Activated CD4-positive, alpha-beta T cell treated with anti-CD3 and anti-CD28 coated beads, Interleukin-2, amount 10 ng/mL, durations not matched to agents 7 days and 5 days (primary cell): ENCODE measurements at places on chromosomes 4 and X. TPM values are rescaled to one million over a fixed set of nuclear protein-coding genes. Genes with fewer than 3 reads are reported as not detected.

The ODAPH gene
- total RNA-seq: not detected

DNA sequence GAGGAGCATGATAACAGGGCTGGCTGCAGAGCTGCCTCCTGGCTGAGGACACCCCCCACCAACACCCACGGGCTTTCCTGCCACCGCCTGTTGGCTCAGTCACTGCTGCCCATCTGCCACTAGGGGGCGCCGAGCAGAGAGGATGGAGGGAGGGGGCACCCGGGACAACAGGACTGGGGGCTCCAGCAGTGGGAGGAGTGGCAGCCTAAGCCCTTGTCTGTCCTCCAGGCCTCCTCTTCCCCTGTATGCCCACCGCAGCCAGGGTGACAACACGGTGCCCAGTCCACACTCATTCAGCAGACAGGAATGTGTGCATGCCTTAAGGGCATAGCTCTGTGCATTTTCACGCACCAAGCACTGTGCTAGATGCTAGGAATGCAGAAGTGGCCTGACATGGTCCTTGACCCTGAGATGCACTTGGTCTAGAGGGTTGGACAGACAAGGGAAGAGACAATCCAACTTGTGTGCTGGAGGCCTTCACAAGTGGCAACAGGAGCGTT lies 149.9 kb downstream of the AMMECR1 start:
- H3K4me3 ChIP-seq: no peak overlapping the region
- peak; percentile 39 for DNase-seq
- H3K27ac ChIP-seq: no peak overlapping the region
- H3K36me3 ChIP-seq: peaks cover 2% of the 10 kb centered on the region
- H3K4me1 ChIP-seq: no peaks in the 10 kb centered on the region
- no peaks in the 10 kb centered on the region for H3K27me3 ChIP-seq

DNA sequence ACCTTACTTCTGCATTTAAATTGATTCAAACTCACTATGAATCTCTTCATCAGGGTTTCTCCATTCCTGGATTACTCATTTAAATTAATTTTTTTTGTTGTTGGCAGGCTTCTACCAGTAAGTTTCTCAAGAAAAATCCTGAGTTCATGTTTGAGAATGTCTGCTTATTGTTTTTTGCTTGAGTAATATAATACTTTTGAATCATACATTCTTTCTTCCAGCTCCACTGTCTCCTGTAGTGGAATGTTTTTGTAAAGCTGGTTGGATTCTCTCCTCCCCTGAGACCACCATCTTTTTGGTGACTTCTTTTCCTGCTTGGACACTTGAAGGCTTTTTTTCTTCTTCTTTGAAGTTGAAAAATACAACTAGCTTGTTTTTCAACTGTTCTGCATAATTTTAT lies 4.3 kb upstream of the MID1IP1 start:
- no peak overlapping the region for H3K4me3 ChIP-seq
- H3K4me1 ChIP-seq: peaks cover 5% of the 10 kb centered on the region
- no peak for DNase-seq

DNA sequence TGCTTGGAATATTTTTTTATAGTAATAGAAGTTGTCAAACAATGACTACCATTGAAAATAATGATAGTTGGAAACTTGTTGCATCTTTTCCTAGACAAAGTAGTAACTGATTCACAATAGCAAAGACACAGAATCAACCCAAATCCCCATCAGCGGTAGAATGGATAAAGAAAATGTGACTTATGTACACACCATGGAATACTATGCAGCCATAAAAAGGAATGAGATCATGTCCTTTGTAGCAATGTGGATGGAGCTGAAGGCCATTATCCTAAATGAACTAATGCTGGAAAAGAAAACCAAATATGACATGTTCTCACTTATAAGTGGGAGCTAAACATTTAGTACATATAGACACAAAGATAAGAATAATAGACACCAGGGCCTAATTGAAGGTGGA lies 49.7 kb downstream of the ATP10D start:
- peaks cover 25% of the 10 kb centered on the region for H3K36me3 ChIP-seq
- H3K4me3 ChIP-seq: no peak overlapping the region
- peaks cover 43% of the 10 kb centered on the region for H3K4me1 ChIP-seq
- DNase-seq: no peak
- no peak overlapping the region for H3K27ac ChIP-seq

- peaks cover 15% of the 10 kb centered on the region for H3K27me3 ChIP-seq
- H3K4me1 ChIP-seq: peaks cover 7% of the 10 kb centered on the region
- no peaks in the 10 kb centered on the region for H3K36me3 ChIP-seq
- no peak overlapping the region for H3K27ac ChIP-seq
- no peak overlapping the region for H3K4me3 ChIP-seq
Measured at GRCh38 chrX:151680805-151681204, 14.5 kb upstream of the PRRG3 start.

DNA sequence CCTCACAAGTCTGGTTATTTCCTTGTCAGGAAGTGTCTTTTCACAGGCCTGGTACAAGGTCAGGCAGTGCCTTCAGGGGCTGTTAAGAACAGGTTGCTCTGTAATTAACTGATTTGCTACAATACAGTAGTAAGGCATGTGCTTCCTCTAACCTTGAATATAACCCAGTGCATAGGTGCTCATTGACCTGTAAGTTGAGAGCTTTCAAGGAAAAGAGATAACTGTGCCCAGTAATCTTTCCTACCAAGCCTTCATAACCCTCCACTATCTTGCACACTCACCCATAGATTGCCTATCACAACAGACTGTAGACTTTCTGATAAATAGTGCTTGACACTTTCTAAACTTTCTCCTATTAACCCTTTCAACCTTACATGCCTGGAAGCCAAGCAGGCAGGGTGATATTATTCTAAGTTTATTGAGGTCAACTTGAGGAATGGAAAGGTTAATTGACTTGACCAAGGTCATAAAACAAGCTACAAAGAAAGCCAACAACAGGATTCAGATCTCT lies 148.1 kb downstream of the PPARGC1A start:
- no peaks in the 10 kb centered on the region for H3K4me1 ChIP-seq
- DNase-seq: no peak
- H3K36me3 ChIP-seq: no peaks in the 10 kb centered on the region

DNA sequence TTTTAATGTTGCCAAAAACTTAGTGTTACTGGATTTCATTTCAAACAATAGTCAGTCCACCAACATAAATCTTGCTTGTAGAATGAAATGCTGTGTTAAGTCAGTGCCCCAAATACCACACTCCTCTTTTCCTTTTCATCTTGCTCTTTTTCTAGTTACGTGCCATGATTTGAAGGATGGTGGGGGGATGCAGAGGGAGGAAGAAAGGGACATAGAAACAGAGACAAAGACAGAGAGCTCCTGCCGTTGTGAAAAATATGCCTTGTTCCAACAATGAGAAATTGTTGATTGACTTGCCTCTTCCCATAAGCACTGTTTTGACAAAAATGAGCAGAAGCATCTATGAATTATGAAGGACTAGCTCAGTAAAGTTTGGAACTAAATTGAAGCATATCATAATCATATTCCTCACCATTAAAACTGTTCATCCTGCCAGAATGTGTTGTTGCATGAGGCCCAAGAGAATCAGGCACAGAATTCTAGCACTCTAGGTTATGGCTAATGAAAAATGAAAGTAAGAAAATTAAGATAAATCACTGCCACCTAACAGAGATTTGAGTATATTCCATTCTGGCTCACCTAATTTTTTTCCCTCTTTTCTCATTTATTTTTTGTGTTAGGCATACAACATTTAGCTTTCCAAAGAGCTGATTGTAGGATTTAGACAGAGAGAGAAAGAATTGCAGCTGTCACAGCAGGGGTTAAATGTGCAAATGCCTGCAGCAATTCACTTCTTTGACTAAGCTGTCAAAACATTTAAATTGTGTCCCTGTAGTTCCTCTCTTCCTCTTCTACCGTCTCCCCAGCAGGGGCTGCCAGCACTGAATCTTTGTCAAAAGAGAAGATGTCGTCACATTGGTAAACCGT lies 111.6 kb upstream of the PTPN13 start:
- peaks cover 7% of the 10 kb centered on the region for H3K4me1 ChIP-seq
- H3K36me3 ChIP-seq: no peaks in the 10 kb centered on the region
- peaks cover 10% of the 10 kb centered on the region for H3K27me3 ChIP-seq
- no peak overlapping the region for H3K27ac ChIP-seq
- no peak overlapping the region for H3K4me3 ChIP-seq

DNA sequence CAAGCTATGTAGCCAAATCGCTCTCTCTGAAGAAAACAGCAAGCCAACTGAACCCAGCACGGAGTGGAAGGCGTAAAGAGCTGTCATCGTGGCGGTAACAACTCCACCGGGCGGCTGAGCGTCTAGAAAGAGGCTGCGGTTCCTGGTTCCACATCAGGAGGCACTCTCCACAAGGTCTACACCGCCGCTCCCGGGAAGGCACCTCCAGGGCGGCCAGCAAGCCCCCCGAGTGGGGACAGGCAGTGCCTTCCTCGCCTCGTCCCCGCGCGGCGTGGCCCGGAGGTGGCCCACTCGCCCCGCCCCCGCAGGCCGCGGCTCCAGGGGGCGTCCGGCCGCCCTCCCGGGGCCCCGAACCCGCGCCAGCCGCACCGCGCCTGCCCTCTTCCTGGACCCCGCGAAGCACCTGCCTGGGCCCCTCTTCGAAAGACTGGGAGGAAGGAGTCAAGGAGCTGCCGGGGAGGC lies 755 bp downstream of the KLHL8 start:
- H3K4me3 ChIP-seq: peak overlapping the region; percentile 88
- H3K27me3 ChIP-seq: peaks cover 7% of the 10 kb centered on the region
- peak overlapping the region; percentile 94 for H3K27ac ChIP-seq
- H3K36me3 ChIP-seq: no peaks in the 10 kb centered on the region

The NMU gene
- total RNA-seq: 0.67 TPM

The PCSK1N gene
- total RNA-seq: 0.33 TPM

GRCh38 chr4:57691370-57691769 lies 581.2 kb upstream of the IGFBP7 start:
- no peak for DNase-seq
- no peaks in the 10 kb centered on the region for H3K4me1 ChIP-seq
- H3K36me3 ChIP-seq: no peaks in the 10 kb centered on the region
- no peak overlapping the region for H3K4me3 ChIP-seq
- no peaks in the 10 kb centered on the region for H3K27me3 ChIP-seq
- H3K27ac ChIP-seq: no peak overlapping the region

- peaks cover 6% of the 10 kb centered on the region for H3K27me3 ChIP-seq
- H3K36me3 ChIP-seq: peaks cover 17% of the 10 kb centered on the region
- H3K4me1 ChIP-seq: peaks cover 60% of the 10 kb centered on the region
- no peak within 1 kb of the TSS for H3K27ac ChIP-seq
Measured at GRCh38 chr4:36281384-36282106, at the start of gene DTHD1. DTHD1 (plus strand) TSS chr4:36281616; CDS start chr4:36281759, 143 bp downstream.

DNA sequence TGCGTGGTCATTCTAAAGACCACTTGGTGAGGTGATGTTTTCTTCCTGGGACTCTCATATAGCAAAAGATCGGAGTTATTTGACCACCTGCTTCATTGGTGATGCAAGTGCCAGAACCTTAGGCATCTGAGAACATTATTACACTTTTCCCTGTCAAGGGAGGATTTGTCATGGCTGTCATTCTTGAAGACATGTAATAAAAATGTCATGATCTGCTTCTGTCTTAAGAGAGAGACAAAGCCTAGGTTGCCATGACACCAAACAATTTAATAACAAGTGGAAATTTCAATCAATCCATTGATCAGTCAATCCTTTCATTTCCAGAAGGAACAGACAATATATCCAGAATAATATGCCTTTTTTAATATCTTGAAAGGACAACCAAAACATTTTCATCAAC lies 97.9 kb upstream of the OR13H1 start:
- H3K4me1 ChIP-seq: no peaks in the 10 kb centered on the region
- DNase-seq: no peak
- H3K4me3 ChIP-seq: no peak overlapping the region
- no peak overlapping the region for H3K27ac ChIP-seq
- H3K27me3 ChIP-seq: no peaks in the 10 kb centered on the region

DNA sequence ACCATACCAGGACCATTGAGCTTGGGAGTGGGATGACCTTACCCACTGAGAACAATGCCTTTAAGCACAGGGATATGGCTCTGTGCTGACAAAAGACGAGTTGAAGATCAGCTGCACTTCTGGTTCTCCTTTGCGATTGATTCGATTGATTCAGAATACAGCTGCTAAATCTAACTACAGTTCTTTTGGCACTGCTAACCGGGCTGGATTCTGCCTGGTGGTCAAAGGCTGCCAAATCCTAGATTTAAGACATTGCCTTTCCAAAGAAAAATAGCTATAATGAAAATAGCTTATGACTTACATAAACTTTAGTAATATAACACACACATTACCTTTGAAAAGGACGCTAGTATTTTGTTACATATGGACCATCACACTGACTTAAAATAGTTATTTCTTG lies 18.3 kb downstream of the RAP2C start:
- H3K4me3 ChIP-seq: no peak overlapping the region
- no peak for DNase-seq
- no peaks in the 10 kb centered on the region for H3K27me3 ChIP-seq
- H3K36me3 ChIP-seq: no peaks in the 10 kb centered on the region
- no peaks in the 10 kb centered on the region for H3K4me1 ChIP-seq
- H3K27ac ChIP-seq: no peak overlapping the region

The OTC gene
- total RNA-seq: not detected

The FABP2 gene
- not detected for total RNA-seq

The CLOCK gene
- 11.8 TPM for total RNA-seq

DNA sequence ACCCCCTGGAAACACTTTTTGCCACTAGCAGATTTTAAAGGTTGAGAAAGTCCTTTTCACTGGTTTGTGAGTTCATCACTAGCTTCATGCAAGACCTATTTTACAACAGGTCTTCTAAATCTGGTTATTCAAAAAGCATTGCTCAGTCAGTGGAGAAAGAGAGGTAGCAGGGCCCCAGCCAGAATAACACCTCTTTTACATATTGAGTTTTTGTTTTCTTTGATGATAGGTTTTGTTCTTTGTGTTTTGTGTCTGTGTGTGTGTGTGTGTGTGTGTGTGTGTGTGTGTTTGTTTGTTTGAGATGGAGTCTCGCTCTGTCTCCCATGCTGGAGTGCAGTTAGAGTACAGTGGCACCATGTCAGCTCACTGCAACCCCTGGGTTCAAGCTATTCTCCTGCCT lies 2.7 kb upstream of the VEGFC start:
- peaks cover 32% of the 10 kb centered on the region for H3K27me3 ChIP-seq
- H3K36me3 ChIP-seq: no peaks in the 10 kb centered on the region
- H3K27ac ChIP-seq: no peak overlapping the region
- peaks cover 4% of the 10 kb centered on the region for H3K4me1 ChIP-seq
- DNase-seq: no peak

The PGM2 gene
- 44.2 TPM for total RNA-seq

The ITM2A gene
- 185 TPM for total RNA-seq

The SLC10A4 gene
- total RNA-seq: not detected
